Activated CD8-positive, alpha-beta T cell treated with anti-CD3 and anti-CD28 coated beads, Interleukin-2, amount 10 ng/mL, durations not matched to agents 7 days and 5 days (primary cell): ENCODE measurements at places on chromosomes 12 and 14. TPM values are rescaled to one million over a fixed set of nuclear protein-coding genes. Genes with fewer than 3 reads are reported as not detected.

COL2A1 gene
- total RNA-seq, result not detected

ISM2 gene
- not detected for total RNA-seq

DICER1 gene
- total RNA-seq, result 59.7 TPM

TGFB3 gene
- 1.8 TPM for total RNA-seq

AKAP6 gene
- 1.7 TPM for total RNA-seq

DCAF11 gene
- total RNA-seq, result 107 TPM

REM2 gene
- 0.61 TPM for total RNA-seq

ADIPOR2 gene
- 68.3 TPM for total RNA-seq

ADAM21 gene
- not detected for total RNA-seq

NTN4 gene
- total RNA-seq, result not detected

DAO gene
- total RNA-seq, result not detected

MORN3 gene
- 0.26 TPM for total RNA-seq

IFNG-AS1 gene
- total RNA-seq, result not detected

GPR162 gene
- 0.13 TPM for total RNA-seq

KCNC2 gene
- total RNA-seq, result not detected

TPI1 gene
- total RNA-seq, result 1,545 TPM

OR10P1 gene
- not detected for total RNA-seq

STAB2 gene
- total RNA-seq, result not detected

VWF gene
- not detected for total RNA-seq

RAP1B gene
- total RNA-seq, result 256 TPM

GUCY2C gene
- total RNA-seq, result not detected

TROAP gene
- total RNA-seq, result 111 TPM

TSPAN19 gene
- total RNA-seq, result not detected

IL26 gene
- total RNA-seq, result not detected

DLK1 gene
- total RNA-seq, result not detected

GALNT16 gene
- total RNA-seq, result not detected

KRT1 gene
- total RNA-seq, result not detected

VPS37B gene
- 26.5 TPM for total RNA-seq

SRRM4 gene
- total RNA-seq, result not detected

PLD4 gene
- total RNA-seq, result not detected

KRT85 gene
- not detected for total RNA-seq

PDE3A gene
- not detected for total RNA-seq

VDR gene
- total RNA-seq, result 13.2 TPM

ETFBKMT gene
- 1.0 TPM for total RNA-seq

LIN7A gene
- total RNA-seq, result not detected

TAS2R42 gene
- not detected for total RNA-seq

KLHL33 gene
- 2.7 TPM for total RNA-seq

ALG10 gene
- 15.4 TPM for total RNA-seq

CELA1 gene
- not detected for total RNA-seq

CDKN3 gene
- 123 TPM for total RNA-seq

NGB gene
- not detected for total RNA-seq
